Activated T-helper 2 cell treated with anti-CD3 and anti-CD28 coated beads, Interferon-gamma antibody, Interleukin-2, Interleukin-4, amounts not matched to agents 10 μg/mL and 5 μg/mL and 100 μg/mL, durations not matched to agents 14 hours and 24 hours and 36 hours (primary cell): ENCODE measurements at places on chromosomes 7 and 10.

DNA sequence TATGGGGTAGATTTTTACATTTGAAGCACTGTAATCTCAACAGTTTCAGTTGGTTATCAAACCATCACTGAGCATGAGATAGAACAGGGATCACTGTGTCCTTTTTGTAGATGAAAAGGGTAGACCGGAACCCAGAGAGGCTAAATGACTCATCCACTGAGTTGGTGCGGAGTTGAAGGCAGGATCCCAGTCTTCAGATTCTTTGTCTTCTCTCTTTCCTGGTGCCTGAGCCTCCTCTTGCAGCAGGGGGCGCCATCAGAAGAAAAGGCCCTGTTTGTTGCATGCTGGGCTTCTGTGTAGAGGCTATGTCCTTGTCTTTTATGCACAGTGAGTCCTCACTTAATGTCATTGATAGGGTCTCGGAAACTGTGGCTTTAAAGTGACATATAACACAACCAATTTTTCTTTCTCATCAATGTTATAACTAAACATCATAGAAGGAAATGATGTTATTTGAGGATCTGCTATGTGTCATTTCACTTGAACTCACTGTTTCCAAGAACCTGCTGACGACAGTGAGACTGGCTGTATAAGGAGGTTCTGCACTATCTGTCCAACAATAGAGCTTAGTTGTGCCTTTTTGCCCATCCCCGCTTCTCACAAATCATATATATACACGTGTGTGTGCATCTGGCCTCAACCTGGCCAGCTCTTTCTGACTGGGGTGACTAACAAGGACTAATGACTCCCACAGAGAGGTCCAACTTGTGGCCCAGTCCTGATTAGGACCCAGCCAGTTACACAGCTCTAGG is 14.3 kb downstream of the ZNF282 start:
- peak overlapping the region; percentile 94 for H3K27ac ChIP-seq
- H3K36me3 ChIP-seq, result peaks cover 88% of the 10 kb centered on the region
- H3K4me1 ChIP-seq, result peaks cover 31% of the 10 kb centered on the region

GRCh38 chr7:2482725-2483451 is 6.7 kb upstream of the GRIFIN start:
- no peaks in the 10 kb centered on the region for H3K36me3 ChIP-seq
- H3K4me3 ChIP-seq, result no peak overlapping the region
- H3K27ac ChIP-seq, result no peak overlapping the region
- H3K4me1 ChIP-seq, result no peaks in the 10 kb centered on the region
- DNase-seq, result no peak

- peak overlapping the region; percentile 91 for H3K27ac ChIP-seq
- DNase-seq, result peak; percentile 47
- peaks cover 29% of the 10 kb centered on the region for H3K4me1 ChIP-seq
- H3K36me3 ChIP-seq, result peaks cover 3% of the 10 kb centered on the region
- H3K4me3 ChIP-seq, result peak overlapping the region; percentile 87
These were observed 561 bp downstream of the PLEKHA1 start for GRCh38 chr10:122374859-122375678.

DNA sequence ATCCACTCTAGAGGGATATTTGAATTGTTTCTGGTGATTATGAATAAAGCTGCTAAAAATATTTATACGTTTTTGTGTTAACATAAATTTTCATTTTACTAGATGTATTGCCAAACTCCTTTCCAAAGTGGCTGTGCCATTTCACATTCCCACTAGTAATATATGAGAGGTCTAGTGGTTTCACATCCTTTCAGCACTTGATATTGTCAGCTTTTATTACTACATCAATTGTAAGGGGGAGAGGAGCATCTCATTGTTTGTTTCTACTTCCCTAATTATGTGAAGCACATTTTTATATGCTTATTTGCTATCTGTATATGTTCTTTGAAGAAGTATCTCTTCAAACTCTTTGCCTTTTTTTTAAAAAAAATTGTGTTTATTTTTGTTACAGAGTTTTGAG is 184.5 kb downstream of the ADK start:
- H3K27ac ChIP-seq, result no peak overlapping the region
- H3K4me3 ChIP-seq, result no peak overlapping the region
- H3K4me1 ChIP-seq, result peaks cover 5% of the 10 kb centered on the region
- no peak for DNase-seq
- peaks cover 9% of the 10 kb centered on the region for H3K36me3 ChIP-seq

GRCh38 chr7:130943336-130943901 is 209.4 kb upstream of the KLF14 start:
- no peaks in the 10 kb centered on the region for H3K27me3 ChIP-seq
- H3K27ac ChIP-seq, result peak overlapping the region; percentile 70
- peaks cover 94% of the 10 kb centered on the region for H3K36me3 ChIP-seq
- H3K4me1 ChIP-seq, result peaks cover 85% of the 10 kb centered on the region
- H3K4me3 ChIP-seq, result peak overlapping the region; percentile 68
- DNase-seq, result no peak

DNA sequence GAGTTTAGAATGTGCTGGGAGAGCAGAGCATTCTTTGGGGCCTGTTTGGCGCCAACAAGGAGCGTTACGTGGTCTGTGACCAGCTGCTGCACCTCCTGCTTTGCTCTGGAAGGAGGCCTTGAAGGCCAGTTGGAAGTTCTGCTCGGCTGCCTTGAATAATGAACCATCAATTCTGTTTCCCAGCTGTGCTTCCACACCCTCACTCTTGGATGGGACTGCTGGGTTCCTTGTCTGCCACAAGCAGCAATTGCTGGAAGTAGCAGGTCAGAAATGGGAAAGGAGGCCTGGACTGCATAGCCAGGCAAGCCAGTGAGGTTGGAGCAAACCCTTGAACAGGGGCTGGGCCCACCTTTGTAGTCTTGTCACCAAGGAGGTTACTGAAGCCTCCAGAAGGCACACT is 86.6 kb upstream of the INSYN2A start:
- no peak for DNase-seq
- no peak overlapping the region for H3K4me3 ChIP-seq
- H3K4me1 ChIP-seq, result peaks cover 6% of the 10 kb centered on the region
- no peak overlapping the region for H3K27ac ChIP-seq
- H3K27me3 ChIP-seq, result peaks cover 27% of the 10 kb centered on the region

- peaks cover 8% of the 10 kb centered on the region for H3K4me1 ChIP-seq
- H3K36me3 ChIP-seq, result no peaks in the 10 kb centered on the region
- no peak overlapping the region for H3K27ac ChIP-seq
- no peaks in the 10 kb centered on the region for H3K27me3 ChIP-seq
These were observed 81.1 kb downstream of the CTTNBP2 start for GRCh38 chr7:117791877-117792780.

GRCh38 chr10:51615764-51616298 is 83.6 kb downstream of the CSTF2T start:
- no peak overlapping the region for H3K27ac ChIP-seq
- no peak overlapping the region for H3K4me3 ChIP-seq
- no peak for DNase-seq
- no peaks in the 10 kb centered on the region for H3K27me3 ChIP-seq
- H3K36me3 ChIP-seq, result no peaks in the 10 kb centered on the region

DNA sequence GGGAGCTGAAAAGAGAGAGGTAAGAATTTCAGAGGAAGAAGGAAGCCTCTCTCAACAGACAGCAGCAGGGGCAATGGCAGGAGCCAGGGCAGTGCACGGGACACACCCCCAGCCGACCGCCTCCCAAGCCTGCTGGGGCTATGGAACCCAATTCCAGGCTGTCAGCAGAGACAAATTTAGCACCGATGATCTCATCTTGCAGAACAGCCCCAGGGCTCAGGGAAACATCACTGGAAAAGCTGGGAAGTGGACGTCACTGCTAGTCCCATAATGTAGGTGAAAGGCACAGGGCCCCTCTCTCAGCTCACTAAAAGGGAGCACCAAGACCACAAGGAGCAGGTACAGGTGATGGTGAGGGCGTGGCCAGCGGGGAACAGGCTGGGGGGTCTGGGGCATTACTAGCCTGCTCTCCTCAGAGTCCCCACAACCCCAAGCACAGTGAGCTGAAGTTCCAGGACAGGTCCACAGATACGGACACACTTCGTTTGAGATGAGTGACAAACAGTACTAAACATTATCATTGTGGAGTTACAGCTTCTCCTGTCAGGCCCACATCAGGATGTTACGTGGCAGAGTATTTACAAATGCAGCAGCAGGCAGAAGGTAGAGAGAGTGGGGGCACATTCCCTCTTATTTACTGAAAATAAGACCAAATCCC is 103.7 kb downstream of the PLXNA4 start:
- H3K36me3 ChIP-seq, result no peaks in the 10 kb centered on the region
- no peak overlapping the region for H3K27ac ChIP-seq
- H3K4me3 ChIP-seq, result no peak overlapping the region
- no peak for DNase-seq
- peaks cover 17% of the 10 kb centered on the region for H3K4me1 ChIP-seq

- H3K36me3 ChIP-seq, result peaks cover 77% of the 10 kb centered on the region
- DNase-seq, result no peak
- H3K4me3 ChIP-seq, result no peak overlapping the region
- peak overlapping the region; percentile 31 for H3K27ac ChIP-seq
- H3K4me1 ChIP-seq, result peaks cover 29% of the 10 kb centered on the region
- H3K27me3 ChIP-seq, result no peaks in the 10 kb centered on the region
These were observed 8.1 kb upstream of the CUZD1 start for GRCh38 chr10:122853665-122854313.
